ENCODE measurements at places on chromosomes 3 and 15.

DNA sequence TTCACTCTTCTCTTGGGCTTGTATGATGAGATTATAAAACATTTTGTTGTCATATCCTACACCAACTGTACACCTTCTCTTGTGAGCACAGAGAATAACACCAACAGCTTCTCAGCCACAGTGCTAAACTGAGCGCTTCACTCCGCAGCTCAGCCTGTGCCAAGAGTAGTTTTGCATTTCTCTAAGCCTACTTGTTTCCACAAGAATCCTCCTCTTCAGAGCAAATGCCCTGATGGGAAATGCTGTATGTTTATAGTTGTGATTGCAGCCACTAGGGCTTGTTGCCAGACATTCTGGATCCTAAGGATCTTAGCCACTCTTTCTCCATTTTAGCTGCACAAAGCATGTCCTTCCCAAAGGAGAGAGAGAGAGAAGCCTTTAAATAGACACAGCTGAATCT lies 138.8 kb upstream of the PLXND1 start:
- DNase-seq, result no peak

DNA sequence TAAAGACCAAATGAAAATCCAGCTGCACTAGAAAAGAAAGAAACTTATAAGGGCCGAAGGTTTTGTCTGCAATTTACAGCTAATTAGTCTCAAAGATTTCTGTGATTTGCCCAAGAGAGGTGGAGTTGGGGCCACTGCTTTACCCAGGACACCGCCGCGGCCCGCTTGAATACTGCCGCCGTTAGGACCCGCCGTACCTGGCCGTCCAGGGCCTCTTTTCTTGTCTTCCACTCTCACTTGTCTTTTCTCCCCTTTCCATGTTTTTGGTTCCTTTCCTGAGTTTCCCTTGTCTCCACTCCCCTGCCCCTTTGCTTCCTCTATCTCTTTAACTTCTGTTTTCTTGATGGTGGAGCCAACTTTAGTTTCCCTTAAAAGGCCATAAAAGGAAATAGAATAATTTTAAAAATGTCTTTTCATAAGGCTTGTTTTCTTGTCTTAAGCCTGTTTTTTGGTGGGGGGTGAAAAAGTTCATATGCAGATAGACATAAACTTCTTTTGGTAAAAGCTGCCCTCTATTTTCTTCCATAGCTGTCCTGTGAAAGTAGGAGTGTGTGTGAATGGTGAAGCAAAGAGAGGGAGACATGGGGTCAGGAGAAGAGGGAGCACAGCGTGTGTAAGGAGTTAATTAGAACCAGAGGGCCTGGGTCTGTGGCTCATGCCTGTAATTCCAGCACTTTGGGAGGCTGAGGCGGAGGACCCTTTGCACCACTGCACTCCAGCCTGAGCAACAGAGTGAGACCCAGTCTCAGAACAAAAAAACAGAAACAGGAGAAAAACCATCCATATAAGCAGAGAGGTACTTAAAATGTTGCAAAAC lies 16.0 kb upstream of the CCNL1 start:
- no peak for DNase-seq

- DNase-seq, result no peak
Observed at GRCh38 chr3:169964176-169964575, 2.4 kb upstream of the SEC62 start.

DNA sequence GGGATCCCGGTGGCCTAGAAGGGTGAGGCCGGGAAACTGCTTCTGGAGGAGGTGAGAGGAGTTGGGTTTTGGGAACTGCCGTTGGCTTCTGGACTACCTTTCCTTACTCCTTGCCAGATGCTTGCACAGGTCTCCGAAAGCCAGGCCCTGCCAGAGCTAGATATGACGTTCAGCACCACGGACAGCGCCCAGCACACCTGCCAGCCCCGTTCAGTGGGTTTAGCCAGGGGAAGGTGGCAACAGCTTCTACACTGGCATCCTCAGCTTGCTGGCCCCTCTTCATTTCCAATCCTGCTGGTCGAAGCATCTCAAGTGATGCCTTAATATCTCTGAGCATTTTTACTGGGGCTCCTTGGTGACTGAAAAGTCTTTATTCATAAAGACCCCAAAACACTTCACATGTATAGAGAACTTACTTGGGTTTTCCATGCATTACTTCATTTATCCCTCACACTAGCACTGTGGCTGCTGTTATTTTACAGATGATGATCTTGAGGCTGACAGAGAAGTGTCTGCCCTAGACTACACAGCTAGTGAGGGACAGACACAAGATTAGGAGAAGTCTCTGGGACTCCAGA lies 21.9 kb downstream of the HCN4 start:
- peak; percentile 44 for DNase-seq

DNA sequence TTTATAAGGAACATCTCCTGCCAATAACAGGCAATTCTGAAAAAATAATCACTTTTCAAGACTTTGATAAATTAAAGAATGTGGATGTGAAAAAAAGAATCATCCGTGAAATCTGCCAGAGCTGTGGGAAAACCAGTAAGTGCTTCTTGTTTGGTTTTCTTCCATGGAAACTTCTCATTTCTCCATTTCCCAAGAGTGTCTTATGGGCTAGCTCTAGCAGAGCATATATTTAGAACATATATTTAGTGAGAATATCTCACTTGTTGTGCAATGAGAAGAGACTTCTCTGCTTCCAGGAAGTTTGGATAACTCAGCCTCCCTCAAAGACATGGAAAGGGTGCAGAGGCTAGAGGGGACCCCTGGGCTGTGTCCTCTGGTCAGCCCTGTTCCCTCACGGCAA lies 49.9 kb downstream of the COL6A5 start:
- DNase-seq, result no peak

DNA sequence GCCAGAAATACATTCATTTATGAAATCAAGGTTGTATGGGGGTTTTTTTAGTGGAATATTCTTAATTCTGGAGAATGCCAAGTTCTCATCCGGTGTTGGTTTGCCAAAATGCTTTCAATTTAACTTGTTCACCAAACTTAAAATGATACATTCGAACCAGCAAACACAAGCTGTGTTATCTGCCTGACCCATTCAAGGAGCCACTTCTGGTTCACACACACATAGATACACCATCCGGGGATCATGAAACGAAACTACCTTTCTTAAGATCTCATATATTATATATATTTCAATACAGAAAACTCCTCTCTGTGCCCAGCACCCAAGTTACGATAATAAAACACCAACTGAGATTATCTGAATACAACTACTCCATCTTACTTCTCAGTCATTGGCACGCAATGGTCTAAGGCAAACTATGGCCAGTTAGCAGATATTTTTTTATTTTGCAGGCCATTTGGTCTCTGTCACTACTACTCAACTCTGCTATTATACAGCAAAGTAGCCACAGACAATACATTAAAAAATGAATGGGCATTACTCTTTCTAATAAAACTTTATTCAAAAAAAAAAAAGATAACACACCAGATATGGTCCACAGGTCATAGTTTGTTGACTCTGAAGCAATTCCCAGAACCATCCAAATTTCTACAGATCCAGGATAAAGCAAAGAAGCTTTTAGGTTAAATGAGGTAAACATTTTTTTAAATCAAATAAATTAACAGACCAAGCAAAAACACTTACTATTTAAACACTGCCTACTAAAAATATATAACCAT lies 89.6 kb downstream of the TBL1XR1 start:
- no peak for DNase-seq

- DNase-seq, result no peak
Observed at GRCh38 chr3:43894176-43895049, 203.7 kb downstream of the ABHD5 start.

DNA sequence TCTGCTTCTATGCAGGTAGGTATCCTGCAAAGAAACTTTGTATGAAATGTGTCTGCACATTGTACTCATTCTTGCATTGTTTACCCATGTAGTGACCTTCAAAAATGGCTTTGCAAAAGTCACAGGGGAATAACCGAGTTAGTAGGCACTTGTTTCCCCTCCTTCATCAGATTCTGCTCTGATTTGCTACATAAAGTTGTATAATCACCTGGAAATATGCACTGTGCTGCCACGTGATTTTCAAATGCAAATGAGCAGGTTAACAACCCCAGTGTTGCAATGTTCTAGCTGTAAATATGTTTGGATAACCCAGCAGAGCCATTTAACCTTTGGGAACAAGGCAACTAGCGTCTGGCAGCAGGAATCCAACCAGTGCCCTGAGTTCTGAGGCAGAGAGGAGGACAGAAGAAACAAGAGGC lies at the start of gene KNG1:
KNG1 (plus strand) TSS at position 321 of the 419 bp plus-strand sequence. CDS start 184 bp downstream, outside the sequence.
- no peak for DNase-seq

GRCh38 chr15:99310745-99311144 lies 59.5 kb downstream of the LRRC28 start:
- DNase-seq, result no peak

DNA sequence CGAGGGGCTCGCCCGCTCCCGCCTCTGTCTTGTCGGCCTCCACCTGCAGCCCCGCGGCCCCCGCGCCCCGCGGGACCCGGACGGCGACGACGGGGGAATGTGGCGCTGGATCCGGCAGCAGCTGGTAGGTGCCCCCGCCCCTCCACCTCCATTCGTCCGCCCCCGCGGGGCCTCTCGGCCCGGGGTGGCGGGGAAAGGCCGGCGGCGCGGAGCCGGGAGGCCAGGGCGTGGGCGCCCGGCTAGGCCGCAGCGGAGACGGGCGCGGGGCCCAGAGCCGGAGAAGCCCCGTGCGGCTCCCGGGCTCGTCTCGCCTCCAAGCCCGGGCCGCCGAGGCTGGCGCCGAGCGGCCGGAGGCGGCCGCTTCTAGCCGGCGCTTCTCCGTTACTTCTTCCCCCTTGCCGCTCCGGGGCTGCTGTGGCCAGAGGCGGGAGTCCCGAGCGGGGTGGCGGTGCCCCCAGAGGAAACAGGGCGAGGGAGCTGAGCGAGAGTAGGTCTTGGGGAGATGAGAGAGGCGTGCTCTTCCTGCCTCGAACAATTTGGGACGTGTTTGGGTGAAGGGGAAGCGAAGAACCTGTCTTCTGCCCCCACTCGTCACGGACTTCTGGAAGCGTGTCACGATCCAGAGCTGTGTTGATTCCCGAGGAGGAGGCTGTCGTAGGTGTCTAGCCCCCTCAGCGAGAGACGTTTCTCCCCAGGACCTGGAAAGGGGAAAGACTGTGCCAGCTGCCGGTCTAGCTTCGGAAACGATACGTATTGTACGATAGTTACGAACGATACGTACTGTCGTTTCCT lies 555 bp downstream of the ATP11B start:
- peak; percentile 49 for DNase-seq

DNA sequence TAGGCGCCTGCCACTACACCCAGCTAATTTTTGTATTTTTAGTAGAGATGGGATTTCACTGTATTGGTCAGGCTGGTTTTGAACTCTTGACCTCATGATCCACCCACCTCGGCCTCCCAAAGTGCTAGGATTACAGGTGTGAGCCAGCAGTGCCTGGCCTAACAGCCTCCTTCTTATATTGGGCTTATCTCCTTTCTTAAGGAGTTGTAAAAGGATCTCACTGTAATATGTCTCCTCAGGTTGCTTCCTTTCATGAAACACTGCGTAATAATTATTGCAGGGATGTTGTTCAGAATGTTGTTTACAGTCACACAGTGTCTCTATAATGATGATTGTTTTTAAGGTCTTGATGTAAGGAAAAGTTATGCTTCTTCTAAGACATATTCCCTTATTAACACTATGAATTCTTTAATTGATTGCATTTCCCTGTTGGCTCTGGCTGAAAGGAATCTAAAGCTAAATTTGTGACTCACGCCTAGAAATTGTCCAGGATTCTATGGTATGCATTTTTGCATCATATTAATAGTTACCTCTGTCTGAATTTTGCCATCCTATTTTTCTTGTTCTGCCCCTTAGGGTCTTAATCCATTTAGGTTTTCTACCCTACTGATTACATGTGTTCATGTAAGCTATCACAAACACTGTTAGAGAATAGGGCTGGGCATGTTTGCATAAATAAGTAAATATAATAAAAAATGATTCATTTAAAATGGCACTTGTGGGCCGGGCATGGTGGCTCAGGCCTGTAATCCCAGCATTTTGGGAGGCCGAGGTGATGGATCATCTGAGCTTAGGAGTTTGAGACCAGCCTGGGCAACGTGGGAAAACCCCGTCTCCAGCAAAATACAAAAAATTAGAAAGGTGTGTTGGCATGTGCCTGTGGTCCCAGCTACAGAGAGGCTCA lies 24.5 kb upstream of the RNF111 start:
- no peak for DNase-seq

GRCh38 chr3:94179059-94179458 lies 116.2 kb downstream of the NSUN3 start:
- DNase-seq, result no peak

- DNase-seq, result no peak
Observed at GRCh38 chr3:8914491-8914890, 48.8 kb downstream of the RAD18 start.

- DNase-seq, result no peak
Observed at GRCh38 chr3:113557374-113557773, 25.0 kb downstream of the SIDT1 start.

- DNase-seq, result no peak
Observed at GRCh38 chr15:34258151-34258550, 33.3 kb downstream of the EMC4 start.

DNA sequence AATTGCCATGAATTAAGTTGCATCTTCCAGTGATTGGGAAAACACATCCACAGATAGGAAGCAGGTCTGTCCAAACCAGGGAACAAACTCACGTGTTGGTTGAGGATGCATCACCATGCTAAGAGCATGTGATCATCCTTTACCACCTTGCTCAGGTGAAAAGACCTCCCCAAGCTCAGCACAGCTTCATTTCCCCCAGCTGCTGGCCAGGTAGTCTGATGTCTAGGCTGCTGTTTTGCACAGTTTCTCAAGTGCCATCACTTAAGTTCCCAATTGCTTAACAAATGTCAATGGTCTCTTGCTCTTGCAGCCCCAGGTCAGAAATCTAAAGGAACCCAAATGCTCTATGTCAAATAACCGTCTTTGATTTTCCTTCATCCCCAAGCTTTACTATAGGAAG lies 34.2 kb downstream of the WNT5A start:
- no peak for DNase-seq

DNA sequence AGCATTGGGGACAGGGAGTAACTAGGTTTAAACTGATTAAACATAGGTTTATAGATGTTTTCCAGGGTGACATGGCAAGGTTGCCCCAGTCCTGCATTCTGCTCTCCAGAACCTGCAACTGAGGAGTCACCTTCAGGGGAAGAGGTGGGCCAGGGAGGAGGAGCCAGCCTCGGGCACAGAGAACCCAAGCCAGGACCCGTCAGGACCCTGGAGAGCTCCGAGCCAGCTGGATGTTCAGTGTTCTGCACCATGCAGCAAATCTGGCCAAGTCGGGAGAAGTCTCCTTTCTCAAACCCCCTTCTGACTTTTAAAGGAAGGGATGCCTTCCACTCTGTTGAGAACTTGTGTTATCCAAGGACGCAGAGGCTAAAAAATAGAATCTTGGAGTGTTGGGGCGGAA lies 62.1 kb upstream of the SLC6A11 start:
- peak; percentile 12 for DNase-seq

- DNase-seq, result no peak
Observed at GRCh38 chr3:176208915-176209314, 988.4 kb downstream of the TBL1XR1 start.

DNA sequence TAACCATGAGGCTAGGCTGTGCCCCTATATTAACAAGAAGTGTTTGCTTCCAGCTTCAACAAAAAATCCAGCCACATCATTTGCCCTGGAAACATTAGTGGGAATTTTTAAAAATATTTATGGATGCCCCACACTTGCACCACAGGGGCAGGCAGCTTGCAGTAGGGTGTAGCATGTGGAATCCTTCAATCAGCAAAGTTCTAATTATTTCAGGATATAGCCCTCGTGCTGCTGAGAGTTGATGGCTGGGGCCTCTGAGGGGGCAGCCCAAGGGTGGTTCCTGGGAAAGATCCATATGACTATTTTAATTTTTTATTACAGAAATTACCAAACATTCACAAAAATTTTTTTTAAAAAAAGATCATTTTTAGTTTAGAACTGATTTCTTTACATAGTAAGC lies 35.1 kb upstream of the LMCD1 start:
- DNase-seq, result no peak

GRCh38 chr3:165640970-165641369 lies 196.3 kb downstream of the BCHE start:
- no peak for DNase-seq

- DNase-seq, result no peak
Observed at GRCh38 chr3:75176937-75177336, 487.2 kb upstream of the FRG2C start.

Measured in activated CD4-positive, alpha-beta T cell treated with anti-CD3 and anti-CD28 coated beads for 4 hours (primary cell).